ENCODE measurements at places on chromosomes 5 and 9.
A peak's percentile ranks its signal among the peaks of the same experiment; 100 is the strongest.

GRCh38 chr5:11050596-11051304 lies 289.7 kb upstream of the DAP start:
- DNase-seq: peak; percentile 40

- DNase-seq: peak; percentile 81
These were observed 468.5 kb downstream of the NFIB start for GRCh38 chr9:13845460-13845859.

- no peak for DNase-seq
These were observed 79.3 kb upstream of the AGXT2 start for GRCh38 chr5:35127006-35127405.

GRCh38 chr5:10257870-10258269 lies 7.8 kb downstream of the CCT5 start:
- DNase-seq: no peak

GRCh38 chr9:16246785-16247184 lies 623.7 kb downstream of the BNC2 start:
- peak; percentile 40 for DNase-seq

DNA sequence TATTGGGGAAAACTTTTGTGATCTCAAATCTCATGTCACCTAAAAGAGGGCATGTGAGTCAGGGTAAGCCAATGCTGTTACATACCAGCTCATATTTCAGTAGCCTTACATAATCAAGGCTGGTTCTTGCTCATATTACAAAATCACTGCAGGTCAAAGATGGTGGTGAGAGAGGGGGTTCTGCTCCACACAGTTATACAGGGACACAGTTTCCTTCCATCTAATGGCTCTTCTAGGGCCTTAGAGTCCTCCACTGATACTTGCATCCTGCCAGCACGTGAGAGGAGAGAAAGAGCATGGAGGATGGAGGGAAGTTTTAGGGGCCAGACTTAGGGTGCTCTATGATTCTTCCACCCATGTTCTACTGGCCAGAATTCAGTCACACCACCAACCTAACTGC lies 130.0 kb downstream of the LIFR start:
- DNase-seq: peak; percentile 60

DNA sequence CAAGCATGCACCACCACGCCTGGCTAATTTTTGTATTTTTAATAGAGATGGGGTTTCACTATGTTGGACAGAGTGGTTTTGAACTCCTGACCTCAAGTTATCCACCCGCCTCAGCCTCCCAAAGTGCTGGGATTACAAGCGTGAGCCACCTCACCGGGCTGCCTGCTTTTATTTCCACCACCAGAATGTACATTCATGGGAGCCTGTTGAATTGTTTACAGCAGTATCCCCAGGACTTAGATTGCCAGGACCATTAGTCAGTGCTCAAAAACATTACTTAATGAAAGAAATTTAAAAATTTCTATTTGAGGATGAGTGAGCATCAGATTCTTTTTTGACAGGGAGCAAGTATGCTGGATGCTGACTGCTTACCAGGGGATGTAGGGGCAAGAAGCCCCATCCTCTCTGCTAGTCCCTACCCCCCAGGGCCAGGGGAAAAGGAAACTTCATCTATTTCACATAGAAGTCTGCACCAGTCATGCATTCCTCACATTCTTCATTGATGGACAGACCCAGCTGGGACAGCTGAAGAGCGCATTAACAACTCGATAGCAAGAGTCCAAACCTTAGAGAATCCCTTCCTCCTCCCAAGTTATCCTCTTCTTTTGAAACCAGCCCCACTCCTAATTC lies 10.3 kb upstream of the RGMB start:
- DNase-seq: peak; percentile 72

- DNase-seq: no peak
These were observed 270.4 kb upstream of the TUT7 start for GRCh38 chr9:86624630-86625029.

DNA sequence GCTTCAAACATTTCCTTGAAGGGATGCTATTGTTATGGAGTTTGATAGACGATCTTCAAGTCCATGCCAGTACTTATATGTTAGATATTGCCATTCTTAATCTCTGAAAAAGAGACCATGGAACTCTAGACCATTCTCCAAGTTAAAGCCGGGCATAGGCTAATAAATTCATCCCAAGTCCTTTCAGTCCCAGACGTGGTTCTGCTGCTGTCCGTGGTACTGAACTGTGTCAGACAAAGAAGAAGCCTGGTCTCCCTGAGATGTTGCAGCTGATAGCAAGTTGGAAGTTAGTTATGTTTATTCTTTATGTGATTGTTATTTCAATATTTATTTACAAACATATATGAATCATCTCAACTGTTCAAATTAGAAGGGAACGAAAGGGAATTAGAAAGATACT lies 158.7 kb downstream of the NMUR2 start:
- peak; percentile 4 for DNase-seq

- no peak for DNase-seq
These were observed 1.7 kb downstream of the DNM1 start for GRCh38 chr9:128204858-128205257.

DNA sequence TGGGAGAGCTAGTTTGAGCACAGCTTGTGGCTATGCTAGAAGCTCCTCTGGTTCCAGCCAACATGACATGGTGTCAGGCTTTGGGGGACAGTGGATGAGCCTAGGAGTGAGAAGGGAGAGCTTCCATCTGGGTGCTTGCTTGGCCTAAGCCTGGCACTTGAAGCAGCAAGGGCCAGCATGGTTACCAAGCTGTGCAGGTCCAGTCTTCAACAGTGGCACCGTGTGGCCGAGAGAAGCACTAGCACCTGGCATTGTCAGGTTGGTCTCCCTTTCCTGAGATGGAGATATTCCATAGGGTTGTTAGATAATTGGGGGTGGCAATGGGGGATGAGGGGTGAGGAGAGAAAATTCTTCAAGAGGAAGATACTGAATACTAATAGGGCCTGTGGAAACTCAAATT lies 261.9 kb downstream of the PBX3 start:
- peak; percentile 2 for DNase-seq

GRCh38 chr5:78985116-78985724 lies at the start of gene ARSB:
Gene ARSB, minus strand, starts transcription at chr5:78985310. Its CDS starts 62 bp downstream, at chr5:78985248.
- DNase-seq: no peak

GRCh38 chr5:8720506-8720905 lies 825.4 kb downstream of the SEMA5A start:
- DNase-seq: peak; percentile 45

- no peak for DNase-seq
These were observed 6.3 kb downstream of the CEP72 start for GRCh38 chr5:618450-618849.

DNA sequence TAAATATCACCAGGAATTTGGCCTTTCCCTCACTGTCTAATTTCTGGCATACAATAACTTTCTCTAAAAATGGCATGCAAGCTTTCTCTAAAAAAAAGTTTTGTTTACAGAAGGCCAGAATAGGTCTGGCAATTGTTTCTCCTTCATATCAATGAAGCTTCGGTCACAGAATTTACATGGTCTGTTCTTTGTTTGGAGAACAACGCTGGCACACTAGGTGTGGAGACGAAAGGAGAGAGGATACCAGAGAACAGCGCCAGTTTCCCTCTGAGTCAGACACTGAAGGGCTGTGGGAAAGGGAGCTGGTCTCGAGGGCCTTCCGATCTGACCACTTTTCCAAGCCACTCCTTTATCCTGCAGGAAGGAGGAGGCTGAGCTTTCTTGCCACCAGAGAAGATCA lies 60.1 kb upstream of the ITGA1 start:
- peak; percentile 82 for DNase-seq

DNA sequence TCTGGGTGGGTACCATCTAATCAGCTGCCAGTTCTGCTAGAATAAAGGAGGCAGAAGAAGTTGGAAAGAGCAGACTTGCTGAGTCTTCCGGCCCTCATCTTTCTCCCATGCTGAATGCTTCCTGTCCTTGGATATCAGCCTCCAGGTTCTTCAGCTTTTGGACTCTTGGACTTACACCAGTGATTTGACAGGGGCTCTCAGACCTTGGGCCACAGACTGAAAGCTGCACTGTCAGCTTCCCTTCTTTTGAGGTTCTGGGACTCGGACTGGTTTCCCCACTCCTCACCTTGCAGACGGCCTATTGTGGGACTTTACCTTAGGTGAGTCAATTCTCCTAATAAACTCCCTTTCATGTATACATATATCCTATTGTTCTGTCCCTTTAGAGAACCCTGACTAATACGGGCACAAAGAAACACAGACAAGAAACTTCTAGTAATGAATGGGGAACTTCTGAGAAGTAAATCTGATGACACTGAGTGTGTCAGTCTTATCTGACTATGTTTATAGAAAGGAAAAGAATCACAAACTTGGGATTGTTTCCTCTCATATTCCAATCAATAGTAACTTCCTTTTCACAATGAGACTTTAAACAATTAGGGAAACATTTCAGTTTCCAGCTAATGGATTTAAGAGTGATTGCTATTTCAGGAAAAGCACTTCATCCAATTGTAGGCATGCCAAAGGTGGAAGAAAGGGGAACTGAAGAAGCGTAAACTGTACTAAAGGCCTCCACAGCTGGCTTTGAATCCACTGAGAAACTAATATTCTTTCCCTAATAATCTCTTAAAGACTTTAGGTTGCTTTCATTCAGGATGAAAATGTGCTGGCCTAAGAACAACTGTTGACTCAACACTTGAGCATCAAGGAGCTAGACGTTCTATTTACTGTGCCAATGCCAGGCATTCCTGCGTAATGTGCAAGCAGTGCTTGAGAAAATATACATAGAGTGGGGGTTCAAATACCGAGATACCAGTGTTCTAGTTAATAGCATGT lies 127.9 kb upstream of the PTGER4 start:
- peak; percentile 96 for DNase-seq

- DNase-seq: no peak
These were observed 428.8 kb downstream of the CAAP1 start for GRCh38 chr9:26463837-26464236.

GRCh38 chr5:68251804-68252522 lies 36.4 kb downstream of the PIK3R1 start:
- peak; percentile 95 for DNase-seq

- no peak for DNase-seq
These were observed 19.0 kb upstream of the SCAMP1 start for GRCh38 chr5:78341440-78341839.

DNA sequence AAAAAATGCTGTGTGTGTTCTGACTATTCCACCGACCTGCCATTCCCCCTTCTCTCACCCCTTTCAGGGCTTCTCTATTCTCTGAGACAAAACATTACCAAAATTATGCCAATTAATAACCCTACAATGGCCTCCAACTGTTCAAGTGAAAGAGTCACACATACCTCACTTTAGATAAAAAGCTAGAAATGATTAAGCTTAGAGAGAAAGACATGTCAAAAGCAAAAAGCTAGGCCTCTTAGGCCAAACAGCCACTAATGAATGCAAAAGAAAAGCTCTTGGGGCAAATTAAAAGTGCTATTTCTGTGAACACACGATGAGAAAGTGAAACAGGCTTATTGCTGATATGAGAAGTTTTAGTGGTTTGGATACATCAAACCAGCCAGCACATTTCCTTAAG lies 279.6 kb upstream of the GRAMD2B start:
- no peak for DNase-seq

- peak; percentile 69 for DNase-seq
These were observed 2.0 kb downstream of the DENND1A start for GRCh38 chr9:123927625-123928532.

DNA sequence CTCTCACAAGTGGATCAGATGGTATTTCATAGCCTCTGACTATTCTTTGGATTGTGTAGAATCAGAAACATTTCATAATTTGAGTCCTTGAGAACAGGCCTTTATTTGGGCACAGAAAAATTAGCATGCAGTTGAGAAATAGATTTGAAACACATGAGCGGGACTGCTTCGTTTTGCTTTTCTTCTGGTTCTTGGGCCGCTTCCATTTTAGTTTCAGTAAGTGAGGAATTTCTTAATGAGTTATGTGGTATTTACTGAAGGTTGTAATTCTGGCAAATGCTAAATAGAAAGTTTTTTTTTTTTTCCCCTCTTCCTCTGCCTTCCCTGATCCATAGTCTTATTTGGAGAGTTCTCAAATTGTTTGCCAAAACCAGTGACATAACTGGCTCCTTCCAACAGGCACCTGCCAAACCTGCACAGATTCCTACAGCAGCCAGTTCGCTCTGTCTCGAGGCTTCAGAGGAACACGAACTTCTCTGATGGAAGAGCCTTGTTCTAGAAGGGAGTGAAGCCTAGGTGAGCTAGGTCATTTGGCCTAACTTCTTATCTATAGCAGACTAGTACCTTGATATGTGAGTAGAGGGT lies 71.2 kb upstream of the SLC28A3 start:
- DNase-seq: no peak

DNA sequence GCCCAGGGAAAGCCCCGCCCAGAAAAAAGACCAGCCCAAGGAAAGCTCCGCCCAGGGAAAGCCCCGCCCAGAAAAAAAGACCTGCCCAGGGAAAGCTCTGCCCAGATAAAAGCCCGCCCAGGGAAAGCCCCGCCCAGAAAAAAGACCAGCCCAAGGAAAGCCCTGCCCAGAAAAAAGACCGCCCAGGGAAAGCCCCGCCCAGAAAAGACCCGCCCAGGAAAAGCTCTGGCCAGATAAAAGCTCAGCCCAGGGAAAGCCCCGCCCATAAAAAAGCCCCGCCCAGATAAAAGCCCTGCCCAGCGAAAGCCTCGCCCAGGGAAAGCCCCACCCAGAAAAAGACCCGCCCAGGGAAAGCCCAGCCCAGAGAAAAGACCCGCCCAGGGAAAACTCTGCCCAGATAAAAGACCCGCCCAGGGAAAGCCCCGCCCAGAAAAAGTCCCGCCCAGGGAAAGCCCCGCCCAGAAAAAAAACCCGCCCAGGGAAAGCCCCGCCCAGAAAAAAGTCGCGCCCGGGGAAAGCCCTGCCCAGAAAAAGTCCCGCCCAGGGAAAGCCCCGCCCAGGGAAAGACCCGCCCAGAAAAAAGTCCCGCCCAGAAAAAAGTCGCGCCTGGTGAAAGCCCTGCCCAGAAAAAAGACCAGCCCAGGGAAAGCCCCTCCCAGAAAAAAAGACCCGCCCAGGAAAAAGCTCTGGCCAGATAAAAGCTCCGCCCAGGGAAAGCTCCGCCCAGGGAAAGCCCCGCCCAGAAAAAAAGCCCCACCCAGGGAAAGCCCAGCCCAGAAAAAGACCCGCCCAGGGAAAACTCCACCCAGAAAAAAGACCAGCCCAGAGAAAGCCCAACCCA lies 11.9 kb downstream of the GRIN1 start:
- peak; percentile 57 for DNase-seq

- no peak for DNase-seq
These were observed 7.3 kb downstream of the ECM2 start for GRCh38 chr9:92528522-92528849.

- DNase-seq: peak; percentile 80
These were observed 17.7 kb downstream of the SLC28A3 start for GRCh38 chr9:84322828-84323227.
